Breast epithelium (tissue), 4 donors: ENCODE measurements at places on chromosomes 12 and 14. TPM values are rescaled to one million over a fixed set of nuclear protein-coding genes. Genes with fewer than 3 reads are reported as not detected.

GRCh38 chr14:81132468-81132867 is 88.3 kb downstream of the GTF2A1 start:
- no peak for DNase-seq

DNA sequence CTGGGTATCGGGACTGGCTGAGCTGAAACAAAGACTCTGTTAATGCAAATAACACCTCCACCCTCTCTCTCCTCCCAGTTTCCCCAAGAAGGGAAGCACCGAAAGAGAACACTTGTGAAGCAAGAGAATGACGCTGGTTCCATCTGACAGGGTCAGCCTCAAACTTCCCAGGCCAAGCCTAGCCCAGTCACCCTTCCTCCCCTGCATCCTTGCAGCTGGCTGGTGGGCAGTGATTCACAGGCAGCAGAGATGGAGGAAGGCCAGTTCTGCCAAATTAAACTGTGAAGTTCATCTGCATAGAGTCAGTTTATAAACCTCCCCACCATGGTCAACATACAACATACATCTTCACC is 2.8 kb downstream of the LRRC74A start:
- no peak for DNase-seq

DNA sequence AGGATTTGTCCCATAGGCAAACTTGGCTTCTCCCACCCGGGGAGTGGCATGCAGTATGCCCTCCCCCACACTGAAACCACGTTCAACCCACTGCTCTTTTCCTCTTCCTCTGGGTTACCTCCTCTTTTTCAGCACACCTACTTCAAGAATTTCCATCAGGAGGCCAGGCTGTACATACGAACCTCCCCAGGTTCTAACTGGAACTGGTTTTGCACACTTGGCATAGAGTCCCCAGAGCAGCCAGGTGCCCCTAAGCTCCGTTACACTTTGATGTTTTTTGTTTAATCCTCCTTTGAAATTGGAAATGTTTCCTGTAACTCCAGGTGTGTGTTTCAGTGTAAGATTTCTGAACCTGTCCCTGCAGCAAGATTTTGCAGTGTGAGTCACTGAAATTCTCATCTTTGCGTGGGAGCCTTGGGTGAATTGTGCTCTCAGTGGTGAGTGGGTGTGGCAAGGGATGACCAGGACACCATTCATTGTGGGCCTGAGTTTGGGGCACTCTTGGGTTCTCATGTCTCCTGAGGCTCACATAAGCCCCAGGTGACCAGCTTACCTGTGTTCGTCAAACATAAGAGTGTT is 18.2 kb downstream of the CD9 start:
- no peak for DNase-seq

DNA sequence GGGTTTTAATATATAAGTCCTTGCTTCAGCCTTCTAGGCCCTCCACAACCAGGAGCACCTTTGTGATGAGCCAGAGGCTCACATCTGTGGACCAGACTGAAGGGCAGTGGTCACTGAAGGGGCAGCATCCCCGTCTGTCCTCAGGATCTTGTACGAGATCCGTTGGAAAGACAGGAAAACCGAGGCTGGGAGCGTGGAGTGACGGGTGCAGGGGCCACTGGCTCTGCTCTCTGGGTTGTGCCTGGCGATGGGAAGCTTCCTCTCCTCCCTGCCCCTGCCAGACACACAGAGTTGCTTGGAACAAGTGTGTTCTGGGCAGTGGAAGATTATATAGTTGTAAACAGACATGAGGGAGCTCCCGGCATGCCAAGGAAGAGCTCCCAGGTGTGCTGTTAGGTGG is 48.0 kb downstream of the AACS start:
- DNase-seq = no peak

DNA sequence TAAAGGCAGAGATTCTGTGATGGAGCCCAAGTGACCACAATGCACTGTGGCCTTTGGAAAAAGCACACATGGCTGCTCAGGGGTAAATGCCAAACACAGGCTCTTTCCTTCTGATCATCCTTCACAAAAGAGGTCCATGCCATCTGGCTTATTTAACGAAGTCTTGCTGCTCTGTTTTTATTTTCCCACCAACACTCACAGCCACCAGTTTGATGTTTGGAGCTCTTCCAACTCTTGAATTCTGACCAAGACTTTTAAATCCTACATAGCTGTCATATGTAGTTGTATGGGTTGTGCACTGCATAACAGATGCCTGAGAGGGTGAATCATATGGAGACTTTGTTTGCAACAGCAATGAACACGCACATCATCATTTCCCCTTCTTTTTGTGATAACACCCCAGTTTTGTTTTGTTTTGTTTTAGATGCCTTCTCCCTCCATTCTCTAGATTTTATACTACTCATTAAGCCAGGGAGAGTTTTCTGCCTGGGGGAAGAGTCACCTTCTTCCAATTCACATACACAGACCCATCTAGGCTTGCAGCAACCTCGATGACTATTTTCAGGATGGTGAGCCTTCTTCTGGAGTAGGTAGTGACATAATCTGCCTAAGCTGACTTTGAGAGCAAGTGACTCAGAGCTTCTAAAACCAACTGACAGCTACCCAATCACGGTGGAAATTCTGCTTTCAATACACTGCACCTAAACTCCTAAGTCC is 145.2 kb upstream of the WSCD2 start:
- no peak for DNase-seq

GRCh38 chr12:46049665-46050064 is 59.3 kb upstream of the SCAF11 start:
- DNase-seq = no peak

- no peak for DNase-seq
These were observed 18.6 kb downstream of the ISCA2 start for GRCh38 chr14:74511966-74512830.

- no peak for DNase-seq
These were observed 96.9 kb downstream of the STXBP6 start for GRCh38 chr14:24952851-24953666.

- DNase-seq = no peak
These were observed 112.7 kb upstream of the FUT8 start for GRCh38 chr14:65299826-65300225.

GRCh38 chr12:66290716-66291200 is 11.5 kb upstream of the HELB start:
- no peak for DNase-seq

DNA sequence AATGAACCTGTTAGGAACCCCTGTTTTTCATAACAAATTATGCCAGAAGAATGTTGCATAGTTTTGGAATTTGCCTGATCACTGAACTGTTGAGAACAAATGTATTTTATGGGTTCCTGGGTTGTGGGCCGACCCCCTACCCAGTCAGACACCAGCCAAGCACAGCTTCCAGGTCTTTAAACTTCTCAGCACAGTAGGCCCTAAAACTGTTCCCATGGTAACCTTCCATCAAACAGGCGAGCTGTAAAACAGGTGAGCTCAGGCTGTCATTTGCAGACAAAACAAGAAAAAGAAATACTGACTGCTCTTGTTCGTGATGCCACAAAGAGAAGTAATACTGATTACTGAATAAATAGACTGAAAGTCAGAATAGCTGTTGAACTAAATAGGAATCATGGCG is 147.0 kb downstream of the PTPRO start:
- DNase-seq = no peak

DNA sequence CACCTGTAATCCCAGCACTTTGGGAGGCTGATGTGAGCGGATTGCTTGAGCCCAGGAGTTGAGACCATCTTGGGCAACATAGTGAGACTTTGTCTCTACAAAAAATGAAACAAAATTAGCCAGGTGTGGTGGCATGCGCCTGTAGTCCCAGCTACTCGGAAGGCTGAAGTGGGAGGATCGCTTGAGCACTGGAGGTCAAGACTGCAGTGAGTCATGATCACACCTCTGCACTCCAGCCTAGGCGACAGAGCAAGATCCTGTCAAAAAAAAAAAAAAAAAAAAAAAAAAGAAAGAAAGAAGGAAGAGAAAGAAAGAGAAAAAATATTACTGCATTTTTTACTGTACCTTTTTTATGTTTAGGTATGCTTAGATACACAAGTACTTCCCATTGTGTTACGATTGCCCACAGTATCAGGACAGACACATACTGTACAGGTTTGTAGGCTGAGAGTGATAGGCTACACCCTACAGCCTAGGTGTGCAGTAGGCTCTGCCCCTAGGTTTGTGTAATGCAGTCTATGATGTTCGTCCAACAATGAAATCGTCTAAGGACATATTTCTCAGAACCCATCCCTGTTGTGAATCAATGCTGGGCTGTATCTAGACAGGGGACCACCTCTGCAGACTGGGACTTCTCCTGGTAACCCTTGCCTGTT is 160.4 kb upstream of the PWP1 start:
- DNase-seq = no peak

DNA sequence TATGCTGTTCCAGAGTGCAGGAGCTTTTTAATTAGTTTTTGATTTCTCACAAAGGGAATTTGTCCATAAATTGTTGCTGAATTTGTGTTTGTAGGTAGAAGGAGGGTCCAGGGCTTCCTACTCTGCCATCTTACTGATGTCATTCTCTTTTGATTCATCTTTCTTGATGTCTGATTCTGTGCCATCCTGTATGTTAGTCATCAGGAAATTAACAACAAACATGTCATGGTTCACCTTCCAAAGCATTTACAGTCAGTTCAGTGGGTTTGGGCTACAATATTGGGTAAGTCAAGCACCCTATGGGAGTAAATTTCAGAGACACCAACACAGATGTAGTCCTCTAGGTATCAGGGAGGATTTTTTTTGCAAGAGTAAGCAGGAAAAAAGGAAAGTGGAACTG is 135.2 kb upstream of the SLC38A2 start:
- DNase-seq = no peak

DNA sequence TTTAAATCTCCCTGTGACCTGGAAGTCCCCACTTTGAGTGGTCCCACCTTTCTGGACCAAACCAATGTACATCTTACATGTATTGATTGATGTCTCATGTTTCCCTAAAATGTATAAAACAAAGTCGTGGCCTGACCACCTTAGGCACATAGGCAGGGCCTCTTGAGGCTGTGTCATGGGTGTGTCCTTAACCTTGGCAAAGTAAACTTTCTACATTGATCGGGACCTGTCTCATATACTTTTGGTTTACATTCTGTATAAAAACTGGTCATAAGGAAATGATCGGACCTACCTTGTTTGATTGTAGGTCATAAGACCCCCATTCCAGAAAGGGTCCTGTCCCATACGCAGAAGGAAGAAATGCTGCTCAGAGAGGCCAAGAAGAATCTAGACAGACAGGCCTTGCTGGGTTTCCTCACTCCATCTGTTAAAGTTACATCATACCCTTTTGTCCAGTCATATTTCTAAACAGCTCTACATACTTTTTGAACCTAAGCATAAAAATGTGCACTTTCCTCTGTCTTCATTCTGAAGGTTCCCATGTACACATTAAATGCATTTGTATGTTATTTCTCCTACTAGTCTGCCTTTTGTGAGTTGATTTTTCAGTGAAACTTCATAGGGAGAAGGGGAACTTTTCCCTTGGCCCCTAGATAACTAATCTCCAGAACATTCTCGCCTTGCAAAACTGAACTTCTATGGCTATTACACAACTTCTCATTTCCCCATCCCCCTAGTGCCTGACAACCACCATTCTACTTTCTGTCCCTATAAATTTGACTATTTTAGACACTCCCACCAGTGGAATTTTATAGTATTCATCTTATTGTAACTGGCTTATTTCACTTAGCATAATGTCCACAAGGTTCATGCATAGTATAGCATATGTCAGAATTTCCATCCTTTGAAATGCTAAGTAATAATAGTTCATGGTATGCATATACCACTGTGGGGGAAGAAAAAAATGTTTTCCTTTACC is 30.2 kb upstream of the CPM start:
- DNase-seq = no peak

DNA sequence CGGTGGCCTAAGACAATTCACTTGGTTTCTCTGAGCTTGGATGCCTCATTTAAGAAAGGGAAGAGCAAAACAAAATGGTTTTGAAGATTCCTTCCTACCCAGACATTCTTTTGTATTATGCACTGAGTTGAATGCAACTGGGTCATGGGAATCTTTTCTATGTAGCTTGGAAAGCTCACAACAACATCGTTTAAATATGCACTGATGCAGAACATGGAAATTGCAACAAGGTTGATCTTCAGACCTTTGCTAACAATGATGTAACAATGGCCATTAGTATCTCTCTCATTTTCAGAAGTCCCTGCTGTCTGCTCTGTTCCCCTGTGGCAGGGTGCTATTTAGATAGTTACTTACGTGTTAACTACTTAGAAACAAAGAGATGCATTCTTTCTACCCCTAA is 30.1 kb upstream of the IGF1 start:
- DNase-seq = no peak

- no peak for DNase-seq
These were observed 23.1 kb upstream of the TBC1D30 start for GRCh38 chr12:64801381-64801780.

DNA sequence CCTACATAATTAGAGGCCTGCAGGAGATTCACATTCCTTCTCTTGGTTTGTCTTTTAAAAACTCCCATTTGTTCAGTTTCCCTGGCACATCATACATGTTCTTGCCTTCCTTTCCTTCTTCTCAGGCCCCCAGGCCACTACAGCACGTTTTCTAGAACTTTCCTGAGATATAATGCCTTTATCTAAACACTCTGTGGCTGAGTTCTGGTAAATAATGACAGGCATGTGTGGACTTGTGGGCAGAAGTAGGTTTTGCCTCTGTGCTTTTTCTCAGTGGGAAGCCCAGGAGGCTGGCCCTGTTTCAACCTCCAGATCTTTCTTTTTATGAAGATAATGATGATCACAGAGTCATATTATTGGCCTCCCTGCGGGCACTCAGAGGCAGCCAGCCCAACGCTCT is 117.2 kb downstream of the TMX1 start:
- DNase-seq = no peak

DNA sequence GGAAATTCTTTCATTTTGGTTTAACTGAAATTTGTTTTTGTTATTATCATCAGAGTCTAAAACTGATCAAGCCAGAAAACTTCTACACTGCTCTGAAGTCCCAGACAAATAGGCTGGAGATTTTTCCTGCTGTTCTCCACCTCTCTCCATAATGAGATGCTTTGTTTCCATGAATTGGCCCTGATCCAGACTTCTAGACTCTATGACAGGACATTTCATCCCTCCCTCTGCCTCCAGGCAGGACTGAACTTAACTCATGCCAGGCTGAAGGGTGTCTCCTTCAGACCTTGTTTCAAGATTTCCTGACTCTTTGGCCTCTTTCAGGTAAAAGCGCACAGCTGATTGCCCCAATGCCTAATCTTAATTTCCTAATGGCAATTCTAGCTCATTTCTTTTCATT is 69.1 kb upstream of the HOXC13 start:
- peak; percentile 55 for DNase-seq

DNA sequence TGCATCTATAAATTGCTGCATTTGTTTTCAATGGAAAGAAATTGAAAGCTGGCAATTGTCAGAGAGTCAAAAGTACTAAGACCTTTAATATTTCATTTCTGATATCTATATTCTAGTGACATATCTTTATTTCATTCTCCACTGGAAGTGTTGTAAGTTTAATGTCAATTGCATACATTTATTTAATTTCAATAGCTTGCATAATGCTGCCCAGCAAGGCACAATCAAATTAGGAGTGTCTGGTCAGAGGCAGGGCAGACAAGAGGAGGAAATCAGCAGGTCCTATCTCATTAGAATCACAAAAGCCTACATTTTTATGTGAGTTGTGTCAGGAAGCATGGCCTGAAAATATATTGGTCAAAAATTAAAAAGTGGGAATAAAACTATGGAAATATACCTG is 112.9 kb downstream of the TMEM132D start:
- no peak for DNase-seq

HSPB8 gene
- 32.8 TPM for total RNA-seq

HOXC4 gene
- total RNA-seq = 1.8 TPM

CELA1 gene
- total RNA-seq = not detected

CINP gene
- total RNA-seq = 28.8 TPM
